ENCODE measurements at places on chromosomes 11 and 22. TPM values are rescaled to one million over a fixed set of nuclear protein-coding genes. Genes with fewer than 3 reads are reported as not detected.
A peak's percentile ranks its signal among the peaks of the same experiment; 100 is the strongest.

- no peak for DNase-seq
Observed at GRCh38 chr11:101128571-101129202, 926 bp downstream of the PGR start.

GRCh38 chr22:49582181-49582580, 245.5 kb downstream of the BRD1 start:
- DNase-seq = no peak

GRCh38 chr11:104464691-104465090, 300.7 kb upstream of the PDGFD start:
- no peak for DNase-seq

- DNase-seq = peak; percentile 81
Observed at GRCh38 chr11:73157101-73158010, 15.2 kb upstream of the FCHSD2 start.

IGSF22 gene
- 2.6 TPM for total RNA-seq

C22orf31 gene
- not detected for total RNA-seq

GRCh38 chr11:87298155-87298554, 260.4 kb downstream of the TMEM135 start:
- DNase-seq = no peak

B3GAT1 gene
- 2.4 TPM for total RNA-seq

PPFIA1 gene
- total RNA-seq = 49.6 TPM
